Stimulated activated CD8-positive, alpha-beta memory T cell treated with anti-CD3 and anti-CD28 coated beads, Interleukin-7, amount 100 ng/mL, for 48 hours (primary cell): ENCODE measurements at places on chromosomes 1 and 21.

DNA sequence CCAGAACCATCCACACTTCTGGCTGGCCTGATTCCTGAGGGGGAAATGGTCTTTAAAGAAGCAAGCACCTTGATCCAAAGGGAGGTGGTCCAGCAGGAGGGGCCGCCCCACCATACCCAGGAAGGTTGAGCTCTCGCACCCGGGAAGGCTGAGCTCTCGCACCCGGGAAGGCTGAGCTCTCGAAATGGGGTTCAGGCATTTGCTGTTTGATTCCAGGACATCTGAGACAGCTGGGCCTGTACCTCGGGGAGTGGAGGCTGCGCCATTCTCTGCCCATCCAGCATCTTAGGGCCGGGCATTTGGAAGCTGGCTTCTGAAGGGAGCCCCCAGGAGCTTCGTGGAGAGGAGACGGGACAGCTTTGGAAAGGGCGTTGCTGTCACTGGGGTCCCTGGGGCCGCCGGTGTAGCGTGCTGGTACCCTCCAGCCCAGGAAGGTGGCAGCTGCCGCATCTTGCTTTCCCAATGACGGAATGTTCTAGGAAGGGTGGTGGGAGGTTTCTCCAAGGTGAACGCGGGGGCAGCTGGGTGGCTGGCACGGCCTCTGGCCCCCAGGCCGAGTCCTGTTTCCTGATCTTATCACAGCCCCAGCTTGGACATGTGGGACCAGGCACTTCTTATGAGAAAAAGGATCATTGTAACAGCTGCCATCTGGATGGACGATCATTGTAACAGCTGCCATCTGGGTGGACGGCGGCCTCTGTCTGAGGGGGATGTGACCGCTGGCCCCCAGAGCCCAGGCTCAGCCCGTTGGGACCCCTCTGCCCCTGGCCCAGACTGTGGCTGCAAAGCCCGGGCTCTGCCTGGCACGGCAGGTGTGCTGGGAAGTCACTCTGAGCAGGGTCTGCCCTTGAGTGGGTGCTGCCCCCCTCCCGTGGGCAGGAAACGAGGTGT lies 61.6 kb downstream of the COL18A1 start:
- DNase-seq = no peak

GRCh38 chr1:151476083-151476482 lies 16.8 kb upstream of the POGZ start:
- no peak for DNase-seq

- peak; percentile 68 for DNase-seq
Observed at GRCh38 chr1:205286335-205286950, 35.1 kb downstream of the NUAK2 start.

- no peak for DNase-seq
Observed at GRCh38 chr1:87203904-87204303, 124.8 kb upstream of the LMO4 start.

DNA sequence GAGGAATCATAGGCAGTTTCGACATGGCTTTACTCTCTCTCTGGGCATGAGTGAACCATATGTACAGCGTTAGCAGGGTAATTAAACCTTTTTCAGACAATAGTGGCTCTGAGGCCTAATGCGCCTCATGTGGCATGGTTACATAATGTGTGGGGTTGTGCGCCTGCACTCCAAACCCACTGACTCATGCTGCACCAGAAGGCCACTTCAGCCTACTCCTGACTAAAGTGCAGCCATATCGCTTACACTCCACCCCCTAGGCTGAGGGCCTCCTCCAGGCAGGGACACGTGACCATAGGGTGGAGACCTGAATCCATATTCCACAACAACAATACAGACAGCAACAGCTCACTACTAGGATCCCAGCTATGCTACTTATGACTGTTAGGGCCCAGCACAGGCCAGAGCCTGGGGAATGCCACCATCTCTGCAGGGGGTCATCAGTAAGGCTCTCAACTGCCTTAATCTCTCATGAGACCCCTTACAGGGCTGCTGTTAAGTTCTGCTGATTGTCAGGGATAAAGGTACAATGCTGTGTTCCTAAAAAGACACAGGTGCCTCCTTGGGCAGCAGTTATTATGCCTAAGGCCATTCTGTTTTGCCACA lies 13.4 kb upstream of the ODF2L start:
- no peak for DNase-seq

- DNase-seq = no peak
Observed at GRCh38 chr1:177448652-177449357, 278.0 kb downstream of the BRINP2 start.

DNA sequence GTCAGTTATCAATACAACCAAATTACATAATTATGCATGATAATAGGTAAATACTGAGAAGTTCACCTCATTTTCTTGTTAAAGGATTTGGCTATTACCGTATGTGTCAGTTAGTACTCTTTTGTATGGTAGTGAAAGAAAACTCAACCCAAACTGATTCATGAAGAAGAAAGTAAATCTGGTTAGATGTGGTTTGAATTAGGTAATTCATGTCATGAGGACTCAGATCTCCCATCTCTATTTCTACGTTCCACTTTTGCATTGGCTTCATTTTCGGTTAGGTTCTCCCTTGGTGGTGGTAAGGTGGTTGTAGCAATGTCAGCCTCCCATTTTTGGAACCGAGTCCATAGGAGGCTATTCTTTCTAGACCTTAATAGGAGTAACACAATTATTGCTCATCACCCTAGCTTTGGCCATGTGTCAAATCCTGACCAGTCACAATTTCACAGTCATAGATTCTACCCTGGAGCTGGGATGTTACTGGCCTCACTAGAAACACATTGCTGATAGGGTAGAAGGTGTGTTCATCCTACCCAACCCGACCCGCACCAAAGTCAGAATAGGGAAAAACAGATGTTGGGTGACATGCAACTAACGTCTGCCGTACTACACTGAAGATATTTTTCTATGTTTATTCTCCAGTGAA lies 97.6 kb downstream of the OSBPL9 start:
- no peak for DNase-seq

GRCh38 chr1:204976646-204977045 lies 66.4 kb upstream of the CNTN2 start:
- DNase-seq = no peak

DNA sequence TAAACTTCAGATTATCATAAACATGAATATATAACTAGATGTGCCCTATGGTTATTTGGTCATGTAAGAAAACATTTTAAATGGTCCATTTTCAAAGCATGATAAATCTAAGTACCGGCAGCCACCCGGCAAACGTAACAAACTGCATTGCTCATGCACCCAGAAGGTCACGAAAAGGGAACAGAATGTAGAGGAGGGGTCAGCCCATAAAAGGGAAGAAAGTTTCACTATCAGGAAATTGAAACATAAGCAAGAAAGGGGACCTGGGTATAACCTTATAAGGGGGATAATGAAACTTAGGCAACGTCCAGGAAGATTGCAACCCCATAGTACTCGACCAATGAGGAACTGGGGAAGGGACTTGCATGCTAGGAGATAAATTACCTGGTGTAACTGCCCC lies 421.2 kb upstream of the ZRANB2 start:
- no peak for DNase-seq

- DNase-seq = no peak
Observed at GRCh38 chr1:98172578-98172977, 251.7 kb upstream of the DPYD start.

- no peak for DNase-seq
Observed at GRCh38 chr21:28106370-28106890, 886.2 kb downstream of the LTN1 start.

DNA sequence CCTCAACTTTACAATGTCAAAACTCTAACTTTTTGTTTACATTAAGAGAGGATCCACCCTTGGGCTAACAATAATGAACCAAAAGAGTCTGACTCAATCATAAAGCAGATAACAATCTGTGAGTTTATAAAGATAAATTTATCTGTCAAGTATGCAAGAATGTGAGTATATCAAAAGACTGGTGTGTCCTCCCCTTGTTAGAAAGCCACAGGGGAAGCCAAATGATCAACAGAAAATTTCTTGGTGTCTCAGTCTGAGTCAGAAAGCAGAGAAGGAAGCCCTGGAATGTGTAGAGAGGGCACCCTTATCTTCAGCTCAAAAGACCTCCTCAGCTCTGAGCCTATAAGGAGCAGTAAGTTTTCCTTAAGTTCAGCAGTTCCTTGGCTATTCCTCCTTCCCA lies 13.9 kb upstream of the PDIK1L start:
- DNase-seq = no peak

- no peak for DNase-seq
Observed at GRCh38 chr1:30471307-30471706, 252.1 kb downstream of the MATN1 start.

GRCh38 chr1:40884055-40884795 lies 22.1 kb upstream of the CITED4 start:
- DNase-seq = no peak

DNA sequence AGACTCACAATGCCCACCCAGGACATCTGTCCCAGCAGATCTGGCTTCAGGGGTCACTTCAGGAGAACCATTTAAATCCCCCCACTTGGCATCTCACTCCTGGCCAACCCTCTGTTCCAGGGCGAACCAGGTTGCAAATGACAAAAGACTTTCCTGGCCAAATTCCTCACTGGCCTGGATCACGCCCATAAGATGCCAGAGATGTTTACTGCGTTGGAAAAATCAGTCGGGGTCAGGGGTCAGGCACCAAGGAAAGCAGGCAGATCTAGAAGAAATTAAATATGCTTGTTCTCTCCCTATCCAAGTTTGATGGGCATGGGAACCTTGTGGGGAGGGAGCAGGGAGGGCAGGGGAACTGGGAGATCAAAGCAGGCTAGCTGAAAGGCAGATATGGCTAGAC lies 14.6 kb upstream of the AGTRAP start:
- no peak for DNase-seq

DNA sequence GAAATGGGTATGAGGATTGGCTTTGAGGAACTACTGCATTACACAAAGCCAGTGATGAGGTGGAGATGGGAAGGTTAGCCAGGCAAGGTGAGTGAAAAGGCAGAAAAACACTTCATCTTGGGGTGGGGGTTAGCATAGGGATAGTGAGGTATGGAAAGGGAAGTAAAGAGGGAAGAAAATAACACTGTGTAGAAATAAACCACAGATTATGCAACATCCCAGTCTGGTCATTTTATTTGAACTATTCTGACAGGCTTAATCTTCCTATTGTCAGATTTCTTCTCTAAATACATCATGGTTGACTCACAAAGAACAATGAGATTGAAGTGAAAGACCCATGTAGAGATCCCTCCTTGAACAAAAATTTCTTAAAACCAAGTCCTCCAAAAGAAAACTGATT lies 640.2 kb downstream of the PTPRC start:
- no peak for DNase-seq

GRCh38 chr1:183164963-183165362 lies 21.1 kb upstream of the LAMC2 start:
- no peak for DNase-seq

DNA sequence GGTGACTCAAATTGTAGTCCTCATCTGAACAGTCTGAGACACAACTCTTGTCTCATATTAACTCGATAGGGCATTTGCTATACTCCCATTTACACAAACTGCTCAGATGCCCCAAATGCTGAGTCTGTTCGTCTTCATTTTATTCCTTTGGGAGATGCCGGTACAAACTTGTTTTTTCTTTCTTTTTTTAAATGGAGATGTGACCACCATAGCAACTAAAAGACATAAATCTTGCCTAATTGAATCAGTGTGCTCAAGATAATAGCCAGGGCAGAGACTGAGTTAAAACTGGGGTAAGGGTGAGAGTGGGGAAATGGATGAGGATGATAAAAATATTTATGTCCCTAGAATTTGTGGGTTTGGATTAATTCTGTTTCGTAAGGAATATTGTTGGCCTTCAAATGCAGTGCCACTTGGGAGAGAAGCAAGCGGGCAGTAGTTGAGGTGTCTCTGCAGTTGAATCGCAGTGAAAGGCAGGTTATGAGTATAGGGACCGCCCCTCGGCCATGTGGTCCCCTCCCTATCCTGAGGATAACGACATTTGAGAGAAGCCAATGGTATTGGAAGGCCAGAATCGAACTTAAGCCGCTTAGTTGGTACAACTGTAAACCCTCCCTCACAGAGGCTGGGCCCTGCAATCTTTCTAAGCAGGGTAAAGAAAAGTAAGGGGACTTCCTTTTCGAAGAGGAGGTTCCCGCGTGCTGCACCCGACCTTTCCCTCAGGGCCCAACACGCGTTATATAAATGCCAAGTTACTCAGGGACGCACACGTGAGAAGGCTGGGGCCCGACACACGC lies 859 bp upstream of the LRRC8B start:
- DNase-seq = peak; percentile 64

DNA sequence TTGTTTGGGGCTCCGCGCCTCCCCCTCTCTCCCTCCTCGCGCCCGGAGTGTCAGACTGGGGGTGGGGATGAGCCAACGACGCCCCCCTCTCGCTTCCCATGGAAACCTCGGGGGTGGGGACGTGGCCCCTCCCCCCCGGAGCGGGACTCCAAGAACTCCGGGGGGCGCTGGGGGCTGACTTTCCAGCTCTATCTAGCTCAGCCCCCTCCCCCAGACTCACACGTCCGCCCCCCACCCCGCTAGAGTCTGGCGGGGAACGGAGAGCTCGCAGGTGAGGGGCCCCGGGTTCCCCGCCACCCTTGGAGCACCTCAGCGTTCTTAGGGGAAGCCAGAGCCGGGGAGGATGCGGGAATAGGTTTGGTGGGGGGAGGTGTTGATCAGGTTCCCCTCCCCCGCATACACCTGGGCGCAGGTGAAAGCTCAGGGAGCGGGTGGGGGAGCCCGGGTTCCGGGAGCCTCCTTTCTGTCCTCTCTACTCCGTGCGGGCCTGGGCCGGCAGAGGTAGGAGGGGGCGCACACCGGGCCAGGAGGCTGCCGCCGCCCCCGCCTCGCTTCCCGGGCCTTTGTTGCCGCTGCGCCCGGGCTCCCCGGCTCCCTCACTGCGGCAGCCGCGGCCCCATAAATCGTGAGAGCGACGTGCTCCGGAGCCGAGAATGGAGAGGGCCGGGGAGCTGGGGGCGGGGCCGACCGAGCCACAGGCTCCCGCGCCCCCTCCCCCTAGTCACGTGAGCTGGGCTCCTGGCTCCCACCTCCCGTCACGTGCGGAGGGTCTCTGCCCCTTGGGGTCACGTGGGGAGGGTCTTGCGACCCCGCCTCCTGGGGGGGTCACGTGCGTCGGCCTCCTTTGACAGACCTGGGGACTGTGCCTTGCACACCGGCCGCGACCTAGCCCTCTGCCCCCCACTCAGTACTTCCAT lies 1.9 kb downstream of the EFNA3 start:
- DNase-seq = no peak

- DNase-seq = no peak
Observed at GRCh38 chr1:32773764-32774463, 43.2 kb downstream of the YARS1 start.

DNA sequence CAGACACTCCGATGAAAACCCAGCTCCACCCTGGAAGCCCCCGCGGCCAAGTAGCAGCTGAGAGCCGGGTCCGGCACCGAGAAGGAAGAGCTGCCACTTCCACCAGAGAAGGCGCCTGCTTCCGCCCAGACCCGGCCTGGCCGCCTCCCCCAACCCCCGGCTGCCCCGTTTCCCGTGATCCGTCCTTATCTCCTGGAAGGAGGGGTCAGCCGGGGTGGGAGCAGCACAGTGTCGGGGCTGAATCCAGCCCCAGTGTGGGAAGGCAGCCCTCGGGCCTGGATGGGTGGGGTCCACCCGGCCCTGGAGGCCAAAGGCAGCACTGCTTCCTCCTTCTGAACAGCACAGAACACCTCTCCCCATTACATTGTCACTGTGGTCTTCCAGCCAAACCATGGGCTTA lies 69.4 kb downstream of the MEGF6 start:
- DNase-seq = no peak
